ENCODE measurements at places on chromosomes 13 and 19.

DNA sequence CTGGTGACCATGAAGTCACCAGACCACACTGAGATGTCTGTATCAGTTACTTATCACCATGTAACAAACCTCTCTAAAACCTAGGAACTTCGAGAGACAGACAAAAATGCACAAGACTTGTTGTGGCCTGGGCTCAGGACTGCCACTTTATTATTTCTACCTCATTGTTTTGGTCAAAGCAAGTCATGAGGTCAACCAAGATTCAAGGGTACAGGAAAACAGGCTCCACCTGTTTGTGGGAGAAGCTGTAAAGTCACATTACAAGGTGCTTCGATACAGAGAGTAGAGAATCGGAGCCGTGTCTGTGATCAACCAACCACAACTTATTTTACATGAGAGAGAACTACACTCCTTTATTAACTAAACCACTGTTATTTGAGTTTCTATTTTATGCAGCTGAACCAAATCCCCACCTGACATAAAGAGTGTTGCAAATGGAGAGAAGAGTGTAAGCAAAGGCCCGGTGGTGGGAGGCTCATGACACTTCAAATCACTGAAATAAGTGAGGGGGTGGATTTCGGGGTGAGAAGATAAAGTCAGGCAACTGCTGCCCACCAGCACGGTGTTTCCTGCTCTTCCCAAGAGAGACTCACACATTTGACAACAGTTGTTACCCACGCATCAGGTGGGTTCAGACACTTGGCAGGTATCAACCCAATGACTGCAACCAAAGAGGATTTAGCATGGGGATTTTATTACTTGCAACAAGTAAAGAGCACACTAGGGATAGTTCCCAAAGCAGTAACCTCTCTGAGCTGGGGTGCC, 39.0 kb upstream of the IGSF23 start:
- DNase-seq: no peak

- DNase-seq: no peak
These were observed 7.2 kb downstream of the VSTM2B start for GRCh38 chr19:29532956-29533355.

- peak; percentile 1 for DNase-seq
These were observed 11.6 kb downstream of the OXGR1 start for GRCh38 chr13:96982672-96983071.

DNA sequence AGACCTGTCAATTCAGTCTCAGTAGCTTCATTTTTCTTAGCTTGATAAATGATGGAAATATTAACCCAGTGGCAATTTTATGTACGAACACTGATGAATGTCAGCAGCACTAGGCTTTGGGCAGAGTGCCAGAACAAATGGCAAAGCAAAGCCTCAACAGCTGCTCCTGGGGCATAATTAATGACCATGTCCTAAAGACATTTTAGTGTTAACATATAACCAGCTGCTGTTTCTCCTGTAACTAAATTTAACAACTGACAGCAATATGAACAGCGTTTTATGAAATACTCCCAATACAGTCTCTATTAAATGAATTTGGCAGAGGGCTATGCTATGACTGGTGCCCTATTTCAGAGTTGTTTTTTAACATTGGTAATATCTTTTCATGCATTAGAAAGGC, 47.1 kb downstream of the ZNF568 start:
- no peak for DNase-seq

- peak; percentile 52 for DNase-seq
These were observed 4.1 kb downstream of the ATP8A2 start for GRCh38 chr13:25375727-25376358.

DNA sequence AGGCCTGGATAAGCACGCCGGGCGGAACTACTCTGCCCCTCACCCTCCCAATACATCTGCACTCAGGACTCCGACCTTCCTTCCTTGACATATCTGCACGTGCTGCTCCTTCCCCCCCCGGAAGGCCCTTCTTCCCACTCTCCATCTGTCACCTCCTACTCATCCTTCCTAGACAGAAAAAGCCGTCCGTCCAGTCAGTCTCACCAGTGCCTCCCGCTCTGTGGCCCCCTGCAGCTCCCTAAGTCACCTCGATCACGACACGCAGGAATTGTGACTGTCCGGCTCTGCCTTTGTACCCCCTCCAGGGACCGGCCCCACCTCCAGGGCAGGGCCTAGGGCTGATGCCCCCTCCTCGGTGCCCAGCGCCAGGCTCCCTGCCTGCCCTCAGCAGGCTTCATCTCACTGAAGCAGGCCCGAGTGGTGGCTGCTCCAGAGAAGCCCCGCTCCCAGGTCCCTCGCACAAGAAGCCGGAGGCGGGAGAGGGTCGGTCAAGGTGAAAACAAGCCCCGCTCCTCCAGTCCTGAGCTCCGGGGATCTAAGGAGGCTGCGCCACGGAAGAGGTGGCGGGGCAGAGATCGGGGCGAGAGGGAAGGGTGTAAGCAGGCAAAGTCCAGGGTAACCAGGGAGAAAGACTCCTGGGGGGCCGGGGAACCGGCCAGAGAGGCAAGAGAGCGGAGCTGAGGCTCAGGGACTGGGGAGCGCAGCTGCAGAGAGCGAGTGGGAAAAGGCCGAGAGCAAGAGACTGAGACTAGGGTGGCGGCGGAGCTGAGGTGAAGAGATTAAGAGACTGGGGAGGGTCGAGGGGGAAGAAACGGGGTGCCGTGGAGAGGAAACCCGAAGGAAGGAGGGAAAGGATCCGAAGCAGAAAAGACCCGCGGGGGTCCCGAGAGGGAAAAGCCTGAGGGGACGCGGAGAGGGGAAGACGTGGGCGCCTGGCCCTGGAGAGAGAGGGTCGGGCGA, 1.1 kb downstream of the PPP6R1 start:
- peak; percentile 26 for DNase-seq

GRCh38 chr13:30855569-30855968, 50.5 kb upstream of the MEDAG start:
- DNase-seq: no peak

DNA sequence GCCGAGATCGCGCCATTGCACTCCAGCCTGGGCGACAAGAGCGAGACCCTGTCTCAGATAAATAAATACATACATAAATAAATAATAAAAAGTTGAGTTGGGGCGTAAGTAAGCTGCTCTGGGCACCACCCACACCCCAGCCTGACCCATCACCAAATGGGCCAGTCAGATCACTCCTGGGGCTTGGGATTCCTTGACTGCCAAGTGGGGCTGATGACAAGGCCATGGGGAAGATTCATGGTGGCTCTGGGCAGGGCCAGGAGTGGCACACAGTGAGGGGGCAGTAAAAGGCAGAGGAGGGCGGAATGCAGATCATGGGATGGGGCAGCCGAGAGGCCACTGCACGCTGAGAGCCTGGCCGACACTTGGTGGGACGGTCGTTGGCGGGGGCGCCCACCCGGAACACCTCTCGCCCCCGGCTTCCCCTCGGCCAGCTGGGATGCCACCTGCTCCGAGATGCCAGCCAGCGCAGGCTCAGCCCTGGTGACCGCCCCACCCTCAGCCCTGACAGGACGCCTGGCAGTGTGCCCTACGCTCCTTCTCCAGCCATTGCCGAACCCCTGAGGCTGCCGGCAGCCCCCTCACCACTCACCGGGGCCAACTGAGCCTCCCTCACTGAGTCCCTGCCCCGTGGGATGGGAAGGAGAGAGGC, 10.9 kb downstream of the ZNF653 start:
- no peak for DNase-seq

DNA sequence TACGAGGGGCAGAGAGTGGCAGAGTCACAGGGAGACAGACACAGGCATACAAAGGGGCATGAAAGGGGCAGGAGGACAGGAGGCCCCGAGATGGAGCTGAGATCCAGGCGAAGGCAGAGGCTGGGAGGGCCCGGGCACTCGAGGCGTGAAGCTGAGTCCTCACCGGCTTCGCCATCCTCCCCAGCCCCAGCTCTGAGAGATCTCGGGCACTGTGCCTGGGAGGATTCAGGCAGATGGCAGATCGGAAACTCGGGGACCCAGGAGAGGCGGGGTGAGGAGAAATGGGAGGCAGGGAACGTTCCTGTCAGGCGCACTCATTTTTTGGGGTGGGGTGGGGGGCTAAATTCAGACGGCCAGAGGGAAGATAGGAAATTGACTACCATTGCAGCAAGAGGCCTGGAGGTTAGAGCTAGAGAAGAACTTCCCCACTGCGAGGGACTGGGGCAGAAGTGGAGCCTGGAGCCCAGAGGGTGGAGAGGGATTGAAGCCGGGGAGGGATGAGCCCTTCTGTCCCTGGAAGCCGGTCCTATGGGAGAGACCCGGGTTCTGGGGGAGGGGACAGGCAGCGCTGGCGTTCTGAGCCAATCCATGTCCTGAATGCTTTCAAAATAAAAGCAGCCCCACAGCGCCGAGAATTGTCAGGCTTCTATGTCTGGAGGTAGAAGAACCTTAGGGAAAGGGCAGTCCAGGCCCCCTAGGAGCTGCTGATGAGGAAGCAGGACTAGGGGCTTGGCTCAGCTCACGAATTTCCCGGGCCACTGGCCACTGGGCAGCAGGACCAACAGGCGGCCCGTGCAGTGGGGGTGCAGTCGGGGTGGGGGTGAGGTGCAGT, 12.6 kb downstream of the LRRC4B start:
- no peak for DNase-seq

- DNase-seq: no peak
These were observed 47.0 kb downstream of the CBY2 start for GRCh38 chr13:45748941-45749759.

DNA sequence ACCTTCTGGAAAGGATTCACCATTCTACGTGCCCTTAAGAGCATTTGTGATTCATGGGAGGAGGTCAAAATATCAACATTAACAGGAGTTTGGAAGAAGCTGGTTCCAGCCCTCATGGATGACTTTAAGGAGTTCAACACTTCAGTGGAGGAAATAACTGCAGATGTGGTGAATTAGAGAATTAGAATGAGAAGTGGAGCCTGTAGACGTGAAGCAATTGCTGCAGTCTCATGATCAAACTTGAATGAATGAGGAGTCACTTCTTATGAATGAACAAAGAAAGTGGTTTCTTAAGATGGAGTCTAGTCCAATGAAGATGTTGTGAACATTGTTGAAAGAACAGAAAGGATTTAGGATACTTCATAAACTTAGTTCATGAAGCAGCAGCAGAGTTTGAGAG, 129.1 kb downstream of the TNFRSF19 start:
- no peak for DNase-seq

GRCh38 chr19:5826531-5827341, 12.8 kb downstream of the FUT6 start:
- peak; percentile 34 for DNase-seq

- DNase-seq: no peak
These were observed 6.2 kb downstream of the PRKD2 start for GRCh38 chr19:46710687-46711086.

DNA sequence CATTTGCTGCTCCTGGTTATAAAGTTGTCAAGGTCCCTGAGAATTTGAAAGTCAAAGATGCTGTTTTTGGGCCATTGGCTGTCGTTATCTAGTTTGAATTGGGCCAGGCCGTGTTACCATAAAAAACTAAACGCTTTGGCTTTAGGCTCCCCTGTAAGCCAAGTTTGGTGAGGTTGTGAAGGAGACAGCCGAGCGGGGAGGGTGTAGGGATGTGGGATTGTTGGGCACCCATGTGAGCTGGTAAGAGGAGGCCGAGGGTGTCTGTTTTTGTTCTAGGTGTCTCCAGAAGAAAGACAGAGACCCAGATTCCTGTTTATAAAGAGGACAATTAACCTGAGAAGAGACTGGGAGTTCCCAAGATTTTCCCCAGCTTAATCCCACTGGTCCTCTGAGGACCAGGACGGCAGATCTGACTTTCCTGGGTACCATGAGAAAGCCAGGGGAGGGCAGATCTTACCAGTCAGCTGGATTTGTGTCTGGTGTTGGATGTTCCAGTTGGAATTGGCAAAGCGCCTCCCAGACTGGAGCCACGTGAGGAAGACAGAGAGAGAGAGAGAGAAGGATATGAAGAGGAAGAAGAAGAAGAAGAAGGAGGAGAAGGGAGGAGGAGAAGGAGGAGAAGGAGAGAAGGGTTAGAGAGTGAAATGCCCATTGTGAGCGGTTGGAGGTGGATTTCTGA, 25.1 kb downstream of the TMEM255B start:
- DNase-seq: no peak

- no peak for DNase-seq
These were observed 24.0 kb downstream of the CARM1 start for GRCh38 chr19:10895363-10895762.

DNA sequence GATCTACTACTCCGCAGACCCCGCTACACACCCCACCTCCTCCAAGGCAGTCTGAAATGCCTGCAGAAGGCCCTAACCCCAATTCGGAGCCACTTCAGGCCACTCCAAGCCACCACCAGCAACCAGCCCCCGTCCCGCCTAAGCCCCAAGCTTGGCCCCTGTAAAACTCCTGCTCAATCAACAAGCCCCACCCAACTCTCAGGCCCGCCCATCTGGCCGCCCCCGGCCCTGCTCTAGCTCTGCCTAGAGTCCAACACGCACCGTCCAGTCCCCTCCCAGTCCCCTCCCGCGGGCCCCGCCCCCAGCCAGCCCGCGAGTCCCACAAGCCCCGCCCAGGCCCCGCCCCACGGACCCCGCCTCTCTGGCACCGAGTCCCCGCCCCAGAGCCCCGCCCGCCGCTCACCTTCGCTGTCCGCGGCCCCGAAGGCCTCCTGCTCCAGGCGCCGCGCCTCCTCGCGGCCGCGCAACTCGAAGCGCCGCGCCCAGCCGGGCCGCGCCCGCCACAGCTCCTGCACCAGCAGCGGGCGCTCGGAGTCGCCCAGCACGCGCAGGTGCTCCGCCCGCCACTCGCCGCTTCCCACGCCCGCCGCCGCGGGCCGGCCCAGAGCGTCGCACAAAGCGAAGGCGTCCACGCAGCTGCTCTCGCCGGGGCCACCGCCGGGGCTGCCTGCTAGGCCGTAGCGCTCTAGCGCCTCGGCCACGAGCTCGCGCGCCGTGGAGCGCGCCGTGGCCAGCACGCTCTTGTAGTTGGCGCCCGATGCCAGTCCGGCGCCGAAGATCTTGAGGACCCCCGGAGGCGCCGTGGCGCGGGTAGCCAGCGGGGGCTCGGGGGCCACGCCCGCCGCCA, 1.6 kb downstream of the RASIP1 start:
- peak; percentile 94 for DNase-seq

DNA sequence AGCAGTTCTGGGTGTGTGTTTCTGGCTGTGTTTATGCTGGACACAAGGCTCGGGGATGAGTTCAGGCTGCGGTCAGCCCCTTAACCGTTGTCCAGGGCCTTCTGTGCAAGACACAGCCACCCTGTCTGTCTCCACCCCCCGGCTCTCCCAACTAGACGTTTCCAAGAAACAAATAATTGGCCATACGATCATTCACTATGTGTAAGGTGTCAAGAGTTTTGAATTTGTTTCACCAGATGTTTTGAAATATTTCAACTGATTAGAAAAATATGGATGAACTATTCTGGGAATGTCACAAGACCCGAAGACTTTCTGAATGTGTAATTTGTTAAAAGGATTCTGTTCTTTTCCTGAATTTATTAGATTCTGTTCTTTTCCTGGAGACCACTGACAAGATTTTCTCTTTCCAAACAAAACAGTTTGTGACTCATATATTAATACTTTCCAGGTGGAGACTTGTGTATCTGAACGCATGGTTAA, 318.2 kb downstream of the MYO16 start:
- no peak for DNase-seq

GRCh38 chr19:33701565-33701964, 79.8 kb downstream of the CHST8 start:
- DNase-seq: no peak

Measured in CD4-positive, alpha-beta T cell treated with Interleukin-10 for 1 hour (primary cell).